Renal cortical epithelial cell (primary cell): ENCODE measurements at places on chromosomes 5 and 9. TPM values are rescaled to one million over a fixed set of nuclear protein-coding genes. Genes with fewer than 3 reads are reported as not detected.

GRCh38 chr5:62206150-62206829, 99.7 kb upstream of the KIF2A start:
- DNase-seq, result no peak

Gene TRIM7
- 2.8 and 12.7 TPM in 2 replicates for total RNA-seq

DNA sequence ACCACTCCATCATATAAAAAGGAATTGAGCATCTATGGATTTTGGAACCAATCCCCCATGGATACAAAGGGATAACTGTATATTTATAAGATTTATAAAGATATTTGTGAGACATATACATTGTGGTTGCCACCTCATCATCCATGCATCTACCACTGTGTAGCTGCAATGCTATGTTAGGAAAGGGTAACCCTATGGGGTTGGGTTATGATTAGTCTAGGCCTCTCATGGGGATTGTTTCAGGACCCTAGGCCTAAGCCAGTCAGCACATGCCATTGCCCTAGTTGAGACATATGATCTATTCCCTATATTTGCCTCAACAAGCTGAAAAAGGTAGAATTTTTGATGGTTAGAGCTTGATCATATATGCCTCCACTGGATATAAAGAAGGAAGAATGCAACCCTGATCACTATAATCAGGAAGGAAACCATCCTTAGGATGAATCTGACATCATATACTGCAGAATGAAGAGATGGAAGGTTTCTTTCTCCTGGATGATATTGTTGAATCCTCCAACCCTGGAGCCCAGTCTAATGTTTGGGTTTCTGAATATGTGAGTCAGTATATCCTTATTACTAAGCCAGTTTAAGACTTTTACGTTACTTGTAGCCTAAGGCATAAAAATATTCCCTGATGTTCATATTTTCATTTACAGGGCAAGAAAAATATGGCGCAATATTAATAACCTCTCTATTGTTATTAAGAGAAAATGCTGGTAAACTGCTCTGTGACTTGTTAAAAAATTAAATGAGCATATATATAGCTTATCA, 94.2 kb downstream of the ADAMTS19 start:
- no peak for DNase-seq

DNA sequence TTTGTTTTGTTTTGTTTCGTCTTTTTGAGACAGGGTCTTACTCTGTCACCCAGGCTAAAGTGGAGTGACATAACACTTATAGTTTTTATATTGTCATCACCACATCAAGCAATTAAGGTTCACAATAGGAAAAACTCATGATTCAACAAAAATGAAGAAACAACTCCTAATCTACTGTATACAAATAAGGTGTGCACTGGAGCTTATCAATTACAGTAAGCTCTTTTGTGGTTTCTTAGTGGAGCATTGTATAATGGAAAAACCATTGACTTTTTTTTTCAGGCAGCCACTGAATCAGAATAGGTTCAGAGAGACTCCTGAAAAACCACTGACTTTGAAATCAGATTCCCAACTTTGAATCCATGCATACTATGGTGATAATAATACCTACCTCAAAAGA, 10.8 kb upstream of the PLIN2 start:
- DNase-seq, result peak; percentile 80

GRCh38 chr5:170740551-170741205, 42.8 kb upstream of the GABRP start:
- DNase-seq, result no peak

- peak; percentile 22 for DNase-seq
Observed at GRCh38 chr5:122311497-122311960, 508 bp upstream of the SNCAIP start.
